ENCODE measurements at places on chromosomes 12 and 14.

GRCh38 chr12:76544601-76545261, 14.8 kb downstream of the OSBPL8 start:
- H3K27me3 ChIP-seq = no peaks in the 10 kb centered on the region
- no peaks in the 10 kb centered on the region for H3K36me3 ChIP-seq
- no peak overlapping the region for H3K4me3 ChIP-seq
- peaks cover 4% of the 10 kb centered on the region for H3K4me1 ChIP-seq
- no peak for DNase-seq

GRCh38 chr12:126232711-126233110, 1167.5 kb downstream of the AACS start:
- no peaks in the 10 kb centered on the region for H3K27me3 ChIP-seq
- no peak overlapping the region for H3K4me3 ChIP-seq
- H3K36me3 ChIP-seq = no peaks in the 10 kb centered on the region
- no peak for DNase-seq

DNA sequence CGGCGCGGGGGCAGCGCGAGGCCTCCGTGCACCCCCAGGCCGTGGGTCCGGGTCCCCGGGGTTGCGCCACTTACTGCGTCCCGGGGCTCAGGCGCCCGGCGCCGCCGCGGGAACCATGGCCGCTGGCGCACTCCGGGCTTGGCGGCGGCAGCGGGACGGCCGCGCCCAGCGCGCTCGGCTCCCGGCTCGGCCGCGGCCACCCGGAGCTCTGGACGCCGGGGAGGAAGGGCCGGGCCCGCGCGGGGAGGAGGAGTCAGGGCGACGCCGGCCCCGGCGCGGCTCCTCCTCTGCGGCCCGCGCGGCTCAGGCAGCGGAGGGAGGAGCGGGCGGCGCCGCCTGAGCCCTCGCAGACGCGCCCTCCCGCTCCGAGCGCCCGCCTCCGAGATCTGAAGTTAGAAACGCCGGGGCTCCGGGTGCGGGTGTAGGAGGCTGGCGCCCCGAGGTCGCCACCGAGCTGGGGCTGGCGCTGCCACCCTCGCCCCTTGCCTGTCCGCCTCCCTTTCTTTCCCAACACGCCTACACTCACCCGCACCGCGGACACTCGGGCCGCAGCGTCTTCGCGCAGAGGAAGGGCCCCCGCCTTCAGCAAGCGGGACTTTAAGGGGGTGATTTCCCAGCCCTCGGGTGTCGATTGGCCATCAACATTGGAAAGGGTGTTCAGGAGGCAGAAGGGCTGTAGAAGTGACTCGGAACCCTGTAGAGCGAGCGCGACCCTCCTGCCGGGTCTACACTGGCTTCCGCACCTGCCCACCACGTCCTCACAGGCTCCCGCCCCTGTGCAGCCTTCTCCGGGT, at the start of gene NIN:
Gene NIN, minus strand, starts transcription at position 231 of the 794 bp plus-strand sequence. CDS start 9,106 bp downstream, outside the sequence.
- no peaks in the 10 kb centered on the region for H3K36me3 ChIP-seq
- H3K4me3 ChIP-seq = peak within 1 kb of the TSS; percentile 60
- H3K27me3 ChIP-seq = no peaks in the 10 kb centered on the region
- H3K27ac ChIP-seq = peak within 1 kb of the TSS; percentile 71
- DNase-seq = peak; percentile 73
- peaks cover 7% of the 10 kb centered on the region for H3K4me1 ChIP-seq

DNA sequence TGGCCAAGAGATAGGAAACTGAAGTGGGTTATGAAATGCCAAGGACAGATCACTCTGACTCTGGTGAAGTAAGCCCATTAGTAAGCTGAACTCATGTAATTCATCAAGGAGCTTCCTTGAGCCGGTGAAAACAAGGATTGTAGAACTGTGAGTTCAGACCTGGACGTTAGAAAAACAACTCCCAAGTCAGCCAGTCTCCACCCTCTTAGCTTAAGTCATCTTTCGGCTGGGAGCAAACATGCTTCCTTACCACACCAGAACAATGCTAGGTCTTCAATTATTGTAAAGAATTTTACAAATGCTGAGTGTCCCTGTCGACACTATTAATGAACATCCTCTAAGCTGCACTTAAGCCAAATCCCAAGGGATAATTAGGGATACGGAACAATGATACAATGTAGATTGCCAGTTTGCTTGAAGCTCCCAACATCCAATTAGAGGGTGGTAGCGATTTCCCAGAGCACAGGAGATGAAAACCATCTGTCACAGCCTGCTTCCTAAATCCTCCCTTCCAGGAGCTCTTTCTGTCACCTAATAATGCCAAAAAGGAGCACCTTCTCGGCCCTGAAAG, 45.7 kb upstream of the VASH1 start:
- peak overlapping the region; percentile 56 for H3K27ac ChIP-seq
- H3K27me3 ChIP-seq = no peaks in the 10 kb centered on the region
- no peak overlapping the region for H3K4me3 ChIP-seq
- no peak for DNase-seq
- peaks cover 2% of the 10 kb centered on the region for H3K4me1 ChIP-seq

- no peaks in the 10 kb centered on the region for H3K27me3 ChIP-seq
- no peaks in the 10 kb centered on the region for H3K36me3 ChIP-seq
- no peak overlapping the region for H3K27ac ChIP-seq
- no peaks in the 10 kb centered on the region for H3K4me1 ChIP-seq
- no peak for DNase-seq
Observed at GRCh38 chr14:56549721-56550120, 29.9 kb upstream of the TMEM260 start.

- H3K4me1 ChIP-seq = no peaks in the 10 kb centered on the region
- no peak for DNase-seq
- H3K4me3 ChIP-seq = no peak overlapping the region
Observed at GRCh38 chr14:33110737-33111443, 172.2 kb downstream of the NPAS3 start.

DNA sequence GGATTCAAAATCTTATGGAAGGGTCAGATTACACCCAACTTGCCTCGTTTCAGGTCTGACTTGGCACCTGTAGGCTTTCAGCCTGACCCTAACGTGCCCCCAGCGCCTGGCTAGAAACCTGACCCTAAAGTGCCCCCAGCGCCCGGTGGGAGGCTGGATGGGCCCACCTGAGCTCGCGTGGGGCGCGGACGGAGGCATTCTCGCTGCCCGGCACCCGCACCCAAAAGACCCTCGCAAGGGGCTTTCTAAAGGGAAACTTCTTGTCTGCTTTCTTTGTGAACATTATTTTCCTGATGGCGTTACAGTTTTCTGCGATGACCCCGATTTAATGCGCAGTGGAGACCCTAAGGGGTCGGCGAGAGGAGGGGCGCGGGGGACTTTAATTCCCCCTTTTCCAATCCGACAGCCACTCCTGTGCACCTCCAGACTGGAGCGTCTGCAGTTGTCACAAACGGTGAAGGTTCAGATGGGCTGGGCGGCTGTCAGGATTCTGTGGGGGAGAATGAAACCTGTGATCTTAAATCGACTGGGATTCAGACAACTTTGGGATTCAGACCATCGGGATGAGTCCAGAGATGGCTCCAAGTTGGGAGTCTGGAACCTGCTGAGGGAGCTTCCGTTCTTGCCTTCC, 751 bp upstream of the HRK start:
- peaks cover 17% of the 10 kb centered on the region for H3K27me3 ChIP-seq
- H3K4me1 ChIP-seq = peaks cover 22% of the 10 kb centered on the region
- H3K27ac ChIP-seq = no peak overlapping the region
- no peaks in the 10 kb centered on the region for H3K36me3 ChIP-seq
- no peak overlapping the region for H3K4me3 ChIP-seq

- no peaks in the 10 kb centered on the region for H3K36me3 ChIP-seq
- no peak overlapping the region for H3K4me3 ChIP-seq
- H3K27me3 ChIP-seq = no peaks in the 10 kb centered on the region
- peak overlapping the region; percentile 59 for H3K27ac ChIP-seq
- peaks cover 19% of the 10 kb centered on the region for H3K4me1 ChIP-seq
Observed at GRCh38 chr12:120321382-120322202, 6.0 kb downstream of the PLA2G1B start.

DNA sequence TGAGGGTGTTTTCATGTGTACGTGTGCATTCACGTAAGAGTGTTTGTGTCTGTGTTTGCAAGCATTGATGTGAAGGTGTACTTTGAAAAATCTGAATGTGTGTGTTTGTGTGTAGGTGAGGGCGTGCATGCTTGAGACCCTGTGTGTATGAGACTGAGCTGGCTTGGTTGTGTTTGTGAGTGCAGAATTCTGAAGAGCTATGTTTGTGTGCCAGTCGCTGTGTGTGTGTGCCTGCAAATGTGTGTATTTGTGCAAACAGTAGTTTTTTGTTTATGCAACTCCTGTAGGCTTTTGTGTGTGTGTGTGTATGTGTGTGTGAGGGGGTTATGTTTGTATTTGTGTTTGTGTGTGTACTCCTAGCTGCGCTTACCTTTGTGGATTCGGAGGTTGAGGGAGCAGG, 1.7 kb upstream of the LHX5 start:
- H3K4me1 ChIP-seq = no peaks in the 10 kb centered on the region
- H3K4me3 ChIP-seq = no peak overlapping the region
- H3K27me3 ChIP-seq = peaks cover 38% of the 10 kb centered on the region
- no peaks in the 10 kb centered on the region for H3K36me3 ChIP-seq
- no peak overlapping the region for H3K27ac ChIP-seq

- no peak overlapping the region for H3K4me3 ChIP-seq
- no peaks in the 10 kb centered on the region for H3K4me1 ChIP-seq
- no peaks in the 10 kb centered on the region for H3K27me3 ChIP-seq
- H3K27ac ChIP-seq = no peak overlapping the region
- DNase-seq = no peak
- H3K36me3 ChIP-seq = no peaks in the 10 kb centered on the region
Observed at GRCh38 chr12:49225576-49226166, 36.8 kb upstream of the TUBA1A start.

All from liver (tissue), 10 donors.